ENCODE measurements at places on chromosomes 4 and X.

DNA sequence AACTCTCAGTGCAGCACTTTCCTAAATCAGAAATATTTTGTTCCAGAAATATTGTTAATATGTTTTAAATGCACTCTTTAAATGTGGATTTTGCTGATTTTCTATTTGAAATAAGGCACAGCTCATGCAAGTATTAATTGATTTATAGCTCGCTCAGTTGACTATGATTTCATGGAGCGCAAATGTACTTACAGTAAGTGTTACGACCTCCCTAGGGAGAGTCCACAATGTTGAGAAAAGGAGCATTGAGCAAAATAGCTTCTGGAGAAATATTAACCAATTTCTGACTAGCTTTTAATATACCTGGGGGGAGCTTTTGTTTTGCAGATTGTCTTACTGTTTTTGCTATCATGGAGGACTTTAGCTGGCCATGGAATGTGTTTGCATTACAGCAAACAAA lies 1687.5 kb downstream of the STIM2 start:
- no peak for ATAC-seq

DNA sequence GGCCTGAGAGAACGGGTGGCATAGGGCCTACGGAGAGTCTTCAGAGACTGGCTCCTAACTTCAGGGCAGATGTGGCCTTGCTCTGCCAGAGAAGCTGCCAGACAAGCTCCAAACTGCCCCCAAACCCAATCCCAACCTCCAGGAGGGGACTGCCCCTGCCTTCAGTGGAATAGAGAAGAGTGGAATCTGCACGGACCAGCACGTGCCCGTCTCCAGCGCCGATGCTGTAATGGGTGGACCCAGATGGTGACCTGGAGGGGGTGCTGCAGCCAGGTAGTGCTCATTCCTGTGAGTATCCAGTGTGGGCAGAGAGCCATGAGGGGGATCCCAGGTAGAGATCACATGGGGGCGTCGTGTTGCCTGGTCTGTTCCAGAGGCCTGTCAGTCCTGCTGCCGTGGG lies 73.2 kb upstream of the NKX1-1 start:
- ATAC-seq, result no peak

- ATAC-seq, result no peak
Measured at GRCh38 chrX:135543172-135543571, 22.7 kb downstream of the INTS6L start.

DNA sequence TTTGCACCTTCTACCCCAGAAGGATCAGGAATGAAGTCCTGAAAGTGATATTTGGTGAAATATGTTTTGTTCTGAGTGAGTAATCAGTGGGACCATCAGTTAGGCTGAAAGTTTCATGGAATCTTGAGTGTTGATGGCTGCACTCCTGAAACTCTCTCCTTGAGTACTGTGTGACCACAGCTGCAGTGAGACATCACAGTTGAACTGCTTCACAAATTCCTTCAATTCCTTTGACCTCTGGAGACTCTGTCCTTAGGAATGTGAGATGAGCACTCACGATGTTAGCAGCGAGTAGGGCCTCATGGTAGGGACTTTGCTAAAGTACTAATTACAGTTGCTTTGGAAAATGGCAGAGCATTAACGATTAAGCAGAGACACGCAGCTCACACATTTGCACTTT lies 142.9 kb upstream of the SLC4A4 start:
- ATAC-seq, result no peak

GRCh38 chr4:149630064-149630463 lies 185.6 kb downstream of the IQCM start:
- no peak for ATAC-seq

DNA sequence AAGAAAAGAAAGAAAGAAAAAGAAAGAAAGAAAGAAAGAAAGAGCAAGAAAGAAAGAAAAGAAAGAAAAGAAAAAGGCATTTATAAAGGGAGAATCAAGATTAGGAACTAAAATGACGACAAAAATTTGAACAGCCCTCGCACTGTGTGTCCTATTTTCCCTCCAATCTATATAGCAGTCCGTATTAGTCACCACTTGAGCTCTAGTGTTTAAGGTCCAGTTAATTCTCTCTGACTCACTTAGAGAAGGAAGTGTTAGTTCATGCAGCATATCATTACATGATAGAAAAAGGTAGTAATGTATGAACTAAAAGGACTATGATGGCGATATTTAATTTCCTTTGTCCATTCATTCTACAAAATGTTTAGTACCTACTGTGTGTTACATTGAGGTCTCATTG lies 122.7 kb downstream of the CBLL2 start:
- ATAC-seq, result no peak

DNA sequence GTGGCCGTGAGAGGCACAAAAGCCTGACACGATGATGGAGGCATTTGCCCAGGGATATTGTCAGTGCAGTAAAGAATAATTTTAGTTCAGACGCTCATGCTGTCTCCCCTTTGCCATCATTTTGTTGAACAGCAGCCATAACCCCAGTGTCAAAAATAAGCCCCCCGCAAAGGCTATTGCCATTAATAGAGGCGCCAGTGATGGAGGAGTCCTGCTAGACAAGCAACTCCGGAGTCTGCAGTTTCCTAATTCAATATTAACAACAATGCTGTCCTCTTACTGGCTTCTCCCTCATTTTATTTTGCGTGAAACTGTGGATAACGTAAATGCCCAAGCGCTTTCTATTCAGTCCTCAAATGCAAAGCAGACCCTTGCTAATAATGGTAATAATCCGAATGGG lies 603 bp upstream of the SMS start:
- no peak for ATAC-seq

DNA sequence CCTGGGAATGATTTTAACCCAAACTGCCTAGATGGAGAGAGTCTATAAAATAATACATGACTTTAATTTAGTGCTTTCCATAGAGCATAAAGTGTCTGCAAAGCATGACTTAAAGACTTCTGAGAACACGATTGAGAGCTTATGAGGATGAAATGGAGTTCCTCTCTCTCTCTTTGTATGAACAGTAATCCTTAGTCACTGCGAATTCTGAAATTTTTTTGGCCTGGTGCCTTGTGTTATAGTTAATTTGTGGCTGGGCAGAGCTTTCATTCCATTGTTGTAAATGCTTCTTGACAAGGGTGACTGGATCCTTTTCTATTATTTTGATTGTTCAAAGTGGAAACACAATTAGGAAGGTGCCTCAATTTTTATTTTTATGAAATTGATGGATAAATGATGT lies 179.5 kb downstream of the CEP135 start:
- ATAC-seq, result no peak

DNA sequence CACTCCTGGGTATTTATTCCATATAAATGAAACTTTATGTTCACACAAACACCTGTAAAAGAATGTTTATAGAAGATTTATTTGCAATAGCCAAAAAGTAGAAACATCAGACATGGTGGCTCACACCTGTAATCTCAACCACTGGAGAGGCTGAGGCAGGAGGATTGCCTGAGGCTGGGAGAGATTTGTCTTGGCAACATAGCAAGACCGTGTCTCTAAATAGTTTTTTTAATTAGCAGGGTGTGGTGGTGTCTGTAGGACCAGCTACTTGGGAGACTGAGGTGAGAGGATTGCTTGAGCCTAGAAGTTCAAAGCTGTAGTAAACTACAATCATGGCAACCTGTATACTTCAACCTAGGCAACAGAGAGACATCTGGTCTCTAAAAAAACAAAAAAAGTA lies 27.7 kb upstream of the NFKB1 start:
- ATAC-seq, result no peak

DNA sequence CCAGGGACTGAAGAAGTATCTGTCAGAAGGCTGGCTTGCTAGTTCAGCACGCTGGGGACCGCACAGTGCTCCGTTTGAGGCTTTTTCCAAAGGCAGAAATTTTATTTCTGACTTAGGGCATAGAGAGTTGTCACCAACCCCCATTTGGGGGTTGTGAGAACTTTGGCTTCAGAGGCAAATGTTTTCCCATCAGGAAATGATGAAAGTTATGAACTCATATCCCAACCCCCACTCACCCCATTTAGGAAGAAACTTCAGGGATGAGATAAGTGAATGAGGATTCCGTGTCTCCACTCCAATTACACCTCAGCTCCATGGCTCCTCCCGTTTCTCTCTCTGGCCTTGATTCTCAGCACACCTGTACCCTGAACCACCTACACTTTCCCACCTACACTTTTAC lies 4.3 kb upstream of the WDR13 start:
- no peak for ATAC-seq

DNA sequence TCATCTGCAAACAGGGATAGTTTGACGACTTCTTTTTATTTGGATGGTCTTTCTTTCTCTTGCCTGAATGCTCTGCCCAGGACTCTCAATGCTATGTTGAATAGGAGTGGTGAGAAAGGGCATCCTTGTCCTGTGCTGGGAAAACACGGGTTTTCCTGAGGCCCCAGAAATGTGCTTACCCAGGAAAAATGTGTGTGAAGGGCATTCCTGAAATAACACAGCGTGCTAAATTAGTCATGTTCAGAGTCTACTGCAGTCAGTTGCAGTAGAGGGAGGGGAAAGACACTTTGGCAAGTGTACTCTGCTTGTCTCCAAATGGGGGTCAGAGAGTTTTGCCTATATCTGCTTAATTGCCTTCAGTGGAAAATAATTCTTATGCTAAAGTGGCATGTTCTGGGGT lies 153.9 kb downstream of the CCNG2 start:
- ATAC-seq, result no peak

DNA sequence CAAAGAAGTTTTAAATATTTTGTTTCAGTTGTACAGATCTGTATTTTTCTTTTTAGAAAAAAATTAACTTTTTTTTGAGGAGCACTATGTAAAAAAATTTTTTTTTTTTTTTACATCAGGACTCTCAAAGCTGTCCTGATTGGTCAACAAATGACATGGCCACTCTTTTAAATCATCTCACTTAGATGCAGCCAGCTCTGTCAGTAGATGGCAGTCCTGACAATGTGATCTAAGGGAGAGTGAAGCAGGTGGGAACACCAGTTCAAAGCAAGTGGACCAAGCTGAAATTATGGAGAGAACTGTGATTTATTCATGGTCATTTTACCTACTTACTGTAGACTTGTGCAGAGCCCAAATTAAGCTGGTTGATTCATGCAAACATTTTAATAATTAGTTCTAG lies 174.7 kb upstream of the GPRIN3 start:
- peak; percentile 68 for ATAC-seq

DNA sequence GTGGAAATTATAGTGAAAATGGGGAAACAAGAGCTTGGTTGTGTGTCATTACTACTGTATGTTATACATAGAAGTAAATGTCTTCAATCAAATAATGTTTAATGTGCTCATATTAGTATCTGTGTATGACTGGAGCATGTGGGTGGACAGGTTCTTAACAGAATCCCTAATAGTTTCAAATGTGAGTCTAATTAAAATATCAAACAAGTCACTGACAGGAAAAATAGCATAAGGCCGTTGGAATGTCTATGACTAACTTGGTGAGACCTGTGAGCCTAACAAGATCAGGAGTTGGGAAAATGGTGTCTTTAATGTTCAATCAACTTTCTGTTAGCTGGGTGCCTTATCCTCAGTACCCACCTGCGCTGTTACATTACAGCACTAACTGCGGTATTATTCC lies 6.2 kb upstream of the CXCL3 start:
- ATAC-seq, result no peak

DNA sequence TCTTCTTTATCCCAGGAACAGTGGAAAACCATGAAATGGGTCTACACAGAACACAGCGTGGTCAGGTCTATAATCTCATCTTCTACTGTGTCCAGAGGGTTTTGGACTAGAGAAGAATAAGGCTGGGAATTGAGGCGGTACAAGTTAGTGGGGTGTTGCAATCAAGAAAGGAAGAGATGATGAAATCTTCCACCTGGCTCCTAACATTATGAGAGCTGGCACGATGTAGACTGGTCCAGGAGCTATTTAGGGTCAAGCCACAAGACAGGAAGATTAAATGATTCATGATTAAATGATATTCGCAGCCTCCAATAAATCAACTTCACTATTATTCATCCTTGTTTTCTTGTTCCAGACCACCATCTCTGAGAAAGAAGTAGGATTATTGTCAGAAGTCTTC lies 88.0 kb downstream of the ARSF start:
- no peak for ATAC-seq

GRCh38 chr4:139986106-139986505 lies 167.9 kb downstream of the MAML3 start:
- ATAC-seq, result no peak

DNA sequence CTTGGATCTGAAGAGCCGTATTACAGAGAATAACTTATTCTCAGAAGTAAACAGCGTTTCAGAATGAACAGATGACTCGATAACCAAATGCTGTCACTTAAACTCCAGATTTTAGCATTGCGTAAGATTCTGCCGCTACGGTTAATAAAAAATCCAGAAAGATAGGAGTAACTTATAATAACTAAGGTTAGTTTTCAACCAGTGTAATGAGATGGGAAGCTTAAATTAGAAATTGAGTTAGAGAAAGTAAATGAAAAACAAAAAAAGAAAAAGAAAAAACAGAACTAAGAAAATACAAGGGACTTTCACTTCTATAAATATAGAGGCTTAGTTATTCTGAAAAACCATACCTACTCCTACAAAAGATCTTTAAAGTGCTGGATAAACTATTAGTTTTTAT lies 13.1 kb upstream of the PARM1 start:
- peak; percentile 24 for ATAC-seq
